ENCODE measurements at places on chromosomes 16 and 17.

DNA sequence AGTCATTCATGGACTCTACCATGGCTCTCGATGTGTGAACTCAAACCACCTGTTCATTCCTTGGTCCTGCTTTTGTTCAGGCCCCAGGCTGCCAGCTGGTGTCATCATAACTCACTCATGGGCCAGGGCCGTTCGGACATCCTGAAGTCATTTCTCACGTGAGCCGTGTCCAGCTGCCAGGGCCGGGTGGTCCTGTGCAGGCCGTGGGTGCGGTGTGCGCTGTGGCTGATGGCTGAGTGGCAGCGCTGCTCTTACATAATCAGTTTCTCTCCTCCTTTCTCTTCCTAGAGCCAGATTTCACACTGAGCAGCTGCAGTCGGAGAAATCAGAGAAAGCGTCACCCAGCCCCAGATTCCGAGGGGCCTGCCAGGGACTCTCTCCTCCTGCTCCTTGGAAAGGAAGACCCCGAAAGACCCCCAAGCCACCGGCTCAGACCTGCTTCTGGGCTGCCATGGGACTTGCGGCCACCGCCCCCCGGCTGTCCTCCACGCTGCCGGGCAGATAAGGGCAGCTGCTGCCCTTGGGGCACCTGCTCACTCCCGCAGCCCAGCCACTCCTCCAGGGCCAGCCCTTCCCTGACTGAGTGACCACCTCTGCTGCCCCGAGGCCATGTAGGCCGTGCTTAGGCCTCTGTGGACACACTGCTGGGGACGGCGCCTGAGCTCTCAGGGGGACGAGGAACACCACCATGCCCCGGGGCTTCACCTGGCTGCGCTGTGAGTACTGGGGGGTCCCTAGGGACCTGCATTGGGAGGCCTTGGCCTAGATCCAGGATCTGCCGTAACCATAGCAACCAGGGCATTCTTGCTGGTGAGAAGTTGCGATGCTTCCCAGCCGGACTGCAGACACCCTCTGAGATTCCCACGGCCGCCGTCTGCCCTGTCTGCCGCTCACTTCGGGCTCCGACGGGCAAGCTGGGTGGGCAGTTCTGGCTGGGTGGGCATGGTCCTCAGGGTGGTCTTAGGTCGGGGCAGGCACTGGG is at the start of gene IL34:
Gene IL34, plus strand, starts transcription at position 300 of the 982 bp plus-strand sequence. Its CDS starts 389 bp downstream, at position 689.
- no peak for DNase-seq

- no peak for DNase-seq
Observed at GRCh38 chr17:27809555-27809954, 9.2 kb upstream of the NOS2 start.

- no peak for DNase-seq
Observed at GRCh38 chr17:34246881-34247280, 8.2 kb upstream of the CCL2 start.

DNA sequence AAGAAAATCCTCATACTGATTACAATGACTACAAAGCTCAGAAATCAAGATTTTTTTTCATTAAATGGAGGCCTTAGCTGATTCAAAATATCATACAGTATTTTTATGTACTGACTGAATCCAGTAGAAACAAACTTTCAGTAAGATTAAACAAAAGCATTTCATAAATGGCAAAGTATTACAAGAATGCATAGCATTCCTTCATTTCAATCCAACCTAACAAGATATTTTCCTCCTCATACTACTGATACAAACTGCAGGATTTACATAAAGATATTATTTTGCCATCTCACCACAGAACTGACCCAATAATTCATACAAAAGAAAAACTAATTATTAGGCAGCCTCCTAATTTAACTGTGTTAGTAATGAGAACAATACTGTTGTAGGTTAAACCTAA is 6.2 kb upstream of the KANSL1 start:
- no peak for DNase-seq

DNA sequence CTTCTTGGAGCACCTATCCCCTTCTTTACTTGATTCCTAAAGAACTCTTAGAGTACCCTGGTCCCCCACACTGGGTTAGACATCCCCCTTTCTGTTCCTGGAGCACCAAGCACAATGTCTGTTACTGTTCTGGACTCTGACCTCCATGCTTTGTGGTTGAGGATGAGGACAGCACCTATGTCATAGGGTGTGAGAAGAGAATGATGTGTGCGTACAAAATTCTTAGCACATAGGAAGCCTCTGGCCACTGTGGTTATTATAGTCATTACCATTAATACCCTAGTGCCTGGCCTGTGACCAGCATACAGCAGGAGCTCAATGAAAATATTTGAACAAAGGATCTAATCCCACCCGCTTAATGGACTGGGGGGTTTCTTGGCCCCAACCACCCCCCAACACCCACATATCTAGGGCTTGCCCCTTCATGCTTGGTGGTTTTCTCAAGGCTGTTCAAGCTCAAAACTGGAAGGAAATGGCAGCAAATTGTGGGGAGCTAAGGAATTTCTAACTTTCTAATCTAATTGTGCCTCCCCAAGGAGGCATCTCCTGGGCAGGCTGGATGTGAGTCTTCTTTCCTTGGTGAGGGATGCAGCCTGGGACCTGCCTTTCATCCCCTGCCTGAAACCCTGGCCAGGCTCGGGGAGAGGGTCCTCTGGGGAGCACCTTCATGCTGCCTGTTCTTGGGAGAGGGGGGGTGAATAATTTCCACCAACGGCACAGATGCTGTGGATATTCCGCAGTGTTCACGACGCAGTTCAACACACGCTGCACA is 1.5 kb upstream of the CMIP start:
- DNase-seq = no peak

DNA sequence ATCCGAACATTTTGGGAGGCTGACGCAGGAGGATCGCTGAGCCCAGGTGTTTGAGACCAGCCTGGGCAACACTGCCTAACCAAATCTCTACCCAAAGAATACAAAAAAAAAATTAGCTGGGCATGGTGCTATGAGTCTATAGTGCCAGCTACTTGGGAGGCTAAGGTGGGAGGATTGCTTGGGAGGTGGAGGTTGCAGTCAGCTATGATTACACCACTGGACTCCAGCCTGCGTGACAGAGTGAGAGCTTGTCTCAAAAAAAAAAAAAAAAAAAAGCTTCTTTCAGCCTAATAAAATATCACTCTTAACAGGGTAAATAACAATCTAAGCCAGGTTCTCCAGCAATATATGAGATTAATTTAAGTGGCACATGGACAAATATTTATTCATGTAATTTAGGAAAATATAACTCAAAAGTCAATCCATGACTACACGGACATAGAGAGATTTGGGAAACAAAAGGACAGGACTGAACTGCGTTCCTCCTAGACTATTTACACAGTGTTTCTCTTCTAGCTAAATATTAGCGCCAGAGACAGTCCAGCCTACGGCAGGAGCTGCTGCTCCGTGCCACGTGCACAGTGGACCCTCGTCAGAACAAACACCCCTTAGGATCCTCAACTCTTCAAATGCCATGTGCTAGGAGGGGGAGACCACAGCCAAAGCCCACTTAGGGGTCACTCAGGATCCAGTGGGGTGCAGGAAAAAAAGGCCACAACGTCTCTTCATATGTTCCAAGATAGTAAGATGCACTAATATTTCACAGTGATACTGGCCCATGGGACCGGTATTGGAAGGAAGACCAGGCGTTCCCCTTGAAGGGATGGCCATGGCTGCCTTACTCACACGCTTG is 8.7 kb downstream of the USP36 start:
- DNase-seq = no peak

DNA sequence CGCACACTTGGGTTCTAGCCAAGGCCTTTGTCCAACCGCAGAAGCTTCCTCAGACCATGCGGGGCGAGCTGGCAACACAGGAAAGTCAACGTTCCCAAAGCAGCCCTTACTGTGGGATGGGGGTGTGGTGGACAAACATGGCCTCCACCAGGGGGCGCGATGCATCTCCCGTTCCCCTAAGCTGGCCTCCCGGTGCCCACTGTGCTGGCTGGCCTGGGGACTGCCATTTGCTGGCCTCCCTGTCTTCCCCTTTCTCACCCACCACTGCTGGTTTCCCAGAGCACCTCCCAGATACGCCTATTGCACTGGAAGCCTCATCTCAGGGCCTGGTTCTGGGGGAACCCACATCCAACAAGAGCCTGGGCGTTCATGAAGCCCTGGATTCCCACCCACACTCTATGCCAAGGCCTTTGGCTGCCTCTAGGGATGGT is 145.3 kb downstream of the IRF8 start:
- DNase-seq = peak; percentile 8

- DNase-seq = no peak
Observed at GRCh38 chr16:54342966-54343365, 56.4 kb upstream of the IRX3 start.

GRCh38 chr16:23339787-23340186 is 37.7 kb downstream of the SCNN1B start:
- DNase-seq = no peak

DNA sequence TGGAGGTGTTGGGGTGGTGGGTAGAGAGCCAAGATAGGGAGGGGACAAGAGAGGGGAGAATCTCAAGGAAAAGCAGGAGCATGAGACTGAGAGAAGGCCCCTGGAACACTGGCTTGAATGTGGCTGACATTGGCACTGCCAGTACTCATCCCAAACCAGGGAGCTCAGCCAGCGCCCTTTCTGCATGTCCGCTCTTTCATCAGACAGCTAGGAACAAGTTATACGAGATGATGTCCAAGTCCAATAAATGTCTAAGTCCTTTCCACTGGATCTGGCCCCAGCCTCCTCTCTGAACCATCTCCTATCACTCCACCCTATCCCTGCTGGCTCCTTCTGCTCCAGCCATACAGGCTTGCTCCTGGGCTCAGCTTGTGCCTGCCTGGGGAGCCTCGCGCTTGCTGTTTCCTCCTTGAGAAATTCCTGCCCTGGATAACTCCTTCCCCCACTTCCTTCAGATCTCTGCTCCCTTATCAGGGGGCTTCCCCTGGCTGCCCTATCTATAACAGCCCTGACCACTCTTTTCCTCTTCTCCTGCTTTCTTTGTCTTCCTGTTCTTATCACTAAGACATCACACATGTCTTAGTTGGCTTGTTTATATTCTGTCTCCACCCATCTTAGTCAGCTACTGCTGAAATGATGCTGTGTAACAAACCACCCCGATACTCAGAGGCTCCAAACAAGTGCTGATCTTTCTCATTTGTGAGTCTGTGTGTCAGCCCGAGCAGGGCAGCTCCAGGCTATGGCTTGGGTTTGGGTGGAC is 37.1 kb upstream of the MEOX1 start:
- no peak for DNase-seq

- no peak for DNase-seq
Observed at GRCh38 chr17:81483085-81483861, 29.3 kb downstream of the ACTG1 start.

DNA sequence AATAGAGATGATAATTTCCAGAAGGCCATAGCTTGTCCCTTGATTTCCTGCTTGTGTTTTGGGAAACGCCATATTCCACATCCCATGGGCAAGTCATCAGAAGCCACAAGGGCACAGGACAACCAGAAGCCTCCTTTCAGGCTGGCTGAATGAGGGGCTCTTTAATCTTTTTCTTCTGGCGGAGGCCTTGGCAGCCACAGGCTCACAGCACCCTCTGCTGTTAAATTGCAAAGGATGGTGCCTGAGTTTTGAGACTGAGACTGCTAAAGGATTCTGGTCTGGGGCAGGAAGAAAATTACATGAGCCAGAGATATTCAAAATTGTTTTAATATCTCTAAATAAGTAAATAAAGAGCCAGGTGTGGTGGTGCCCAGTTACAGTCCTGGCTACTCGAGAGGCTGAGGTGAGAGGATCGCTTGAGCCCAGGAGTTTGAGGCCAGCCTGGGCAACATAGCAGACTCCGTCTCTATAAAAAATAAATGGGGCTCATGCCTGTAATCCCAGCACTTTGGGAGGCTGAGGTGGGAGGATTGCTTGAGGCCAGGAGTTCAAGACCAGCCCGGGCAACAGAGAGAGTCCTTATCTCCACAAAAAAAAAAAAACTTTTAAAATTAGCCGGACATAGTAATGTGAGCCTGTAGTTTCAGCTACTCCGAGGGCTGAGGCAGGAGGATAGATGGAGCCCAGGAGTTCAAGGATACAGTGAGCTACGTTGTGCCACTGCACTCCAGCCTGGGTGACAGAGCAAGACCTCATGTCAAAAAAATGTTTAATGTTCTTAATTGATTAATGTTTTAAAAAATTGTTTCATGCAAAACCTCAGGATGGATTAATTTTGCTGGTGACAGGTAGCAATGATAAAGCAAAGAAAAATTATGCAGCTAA is 26.3 kb downstream of the AARSD1 start:
- DNase-seq = peak; percentile 40

DNA sequence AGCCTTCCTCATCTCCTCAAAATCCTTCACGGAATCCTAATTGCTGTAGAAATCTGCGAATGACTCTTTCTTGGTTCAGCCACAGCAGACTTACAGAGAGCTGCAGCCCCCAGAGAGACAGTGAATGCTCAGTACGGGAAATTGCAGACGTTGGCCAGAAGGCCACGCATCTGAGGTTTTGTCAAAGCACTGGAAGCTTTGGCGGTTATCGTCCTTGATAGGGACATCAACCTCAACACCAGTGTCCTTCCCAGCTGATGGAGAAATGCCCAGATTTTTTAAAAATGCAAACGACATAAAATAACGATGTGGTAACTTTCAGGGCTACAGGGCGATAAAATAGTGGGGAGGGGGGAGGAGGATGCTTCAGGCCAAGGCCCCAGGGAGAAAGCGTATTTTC is 166.6 kb upstream of the CIBAR2 start:
- DNase-seq = no peak

DNA sequence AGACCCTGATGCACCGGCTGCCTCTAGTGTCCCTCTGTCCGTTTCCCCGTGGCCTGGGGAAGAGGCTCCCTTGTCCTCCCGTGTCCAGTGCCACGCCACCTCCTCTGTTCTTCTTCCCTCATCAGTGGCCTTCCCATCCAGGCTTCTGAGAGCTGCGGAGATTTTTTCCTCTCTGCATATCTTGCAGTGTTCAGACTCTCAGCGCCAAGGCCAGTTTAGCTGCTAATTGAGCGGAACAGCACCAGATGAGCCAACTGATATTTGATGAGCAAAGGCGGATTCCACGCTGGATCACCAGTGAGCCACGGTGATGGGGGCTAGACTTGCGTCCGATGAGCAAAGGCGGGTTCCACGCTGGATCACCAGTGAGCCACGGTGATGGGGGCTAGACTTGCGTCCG is 257.6 kb downstream of the FOXL1 start:
- DNase-seq = no peak

- no peak for DNase-seq
Observed at GRCh38 chr16:88871349-88871702, 4.9 kb upstream of the PABPN1L start.

- no peak for DNase-seq
Observed at GRCh38 chr17:6711681-6712057, 1.5 kb downstream of the SLC13A5 start.

DNA sequence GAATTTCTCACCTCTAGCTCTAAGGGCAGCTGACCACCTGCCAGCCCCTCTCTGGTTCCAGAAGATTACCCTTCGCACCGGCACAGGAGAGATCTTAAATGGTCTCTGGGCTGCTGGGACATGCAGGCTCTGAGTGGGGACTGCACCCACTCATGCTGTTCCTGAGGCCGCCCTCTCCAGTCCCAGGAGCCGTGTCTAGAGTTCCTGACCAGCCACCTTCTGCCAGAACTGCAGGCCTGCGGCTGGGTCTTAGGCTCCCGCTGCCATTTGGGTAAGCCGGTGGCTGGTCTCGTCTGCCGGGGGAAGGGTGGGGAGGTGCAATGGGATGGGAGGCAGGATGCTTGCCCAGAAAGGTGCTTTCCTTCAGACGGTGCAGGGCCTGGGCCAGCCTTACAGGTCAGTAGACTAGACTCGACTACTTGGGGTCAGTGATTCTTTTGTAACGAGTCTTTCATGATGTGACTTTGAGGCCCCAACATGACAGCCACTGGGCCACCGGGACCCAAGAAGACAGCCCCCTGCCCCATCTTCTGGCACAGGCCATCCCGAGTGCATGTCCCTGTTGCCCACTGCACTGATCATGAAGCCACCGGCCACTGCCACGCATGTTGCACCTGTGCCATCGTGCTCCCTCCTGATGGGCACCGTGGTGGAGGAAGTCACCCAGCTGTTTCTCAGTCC is 26.4 kb downstream of the B9D1 start:
- no peak for DNase-seq

Measured in CD4-positive, alpha-beta T cell (primary cell).